ENCODE measurements at places on chromosomes 12 and 14.

GRCh38 chr12:51886021-51886710 is 1.7 kb upstream of the ANKRD33 start:
- H3K4me3 ChIP-seq: no peak overlapping the region
- H3K27ac ChIP-seq: peak overlapping the region; percentile 72
- H3K36me3 ChIP-seq: no peaks in the 10 kb centered on the region
- peaks cover 17% of the 10 kb centered on the region for H3K4me1 ChIP-seq
- peaks cover 21% of the 10 kb centered on the region for H3K27me3 ChIP-seq

- no peaks in the 10 kb centered on the region for H3K36me3 ChIP-seq
- H3K4me3 ChIP-seq: no peak overlapping the region
- H3K27me3 ChIP-seq: no peaks in the 10 kb centered on the region
- no peak overlapping the region for H3K27ac ChIP-seq
- H3K4me1 ChIP-seq: peaks cover 4% of the 10 kb centered on the region
Observed at GRCh38 chr14:85165094-85165493, 364.9 kb upstream of the FLRT2 start.

DNA sequence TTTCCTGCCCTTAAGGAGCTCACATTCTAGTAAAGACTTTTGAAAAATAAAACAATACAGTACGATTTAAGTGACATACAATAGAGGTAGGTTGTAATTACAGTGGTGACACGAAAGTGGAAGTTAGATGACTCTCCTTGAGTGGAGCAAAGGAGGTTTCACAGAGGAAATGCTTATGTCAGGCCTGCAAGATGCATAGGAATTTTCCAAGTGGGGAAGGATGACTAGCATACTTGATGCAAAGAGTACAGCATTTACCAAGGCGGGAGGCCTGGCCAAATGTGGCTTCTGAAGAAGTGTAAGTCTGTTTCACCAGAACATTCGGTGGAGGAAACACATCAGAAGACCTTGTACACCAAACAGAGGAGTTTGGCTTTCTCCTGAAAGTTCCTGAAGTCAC is 55.2 kb downstream of the ERO1A start:
- H3K27me3 ChIP-seq: no peaks in the 10 kb centered on the region
- H3K4me3 ChIP-seq: no peak overlapping the region
- H3K36me3 ChIP-seq: peaks cover 52% of the 10 kb centered on the region
- H3K4me1 ChIP-seq: no peaks in the 10 kb centered on the region
- no peak for DNase-seq

DNA sequence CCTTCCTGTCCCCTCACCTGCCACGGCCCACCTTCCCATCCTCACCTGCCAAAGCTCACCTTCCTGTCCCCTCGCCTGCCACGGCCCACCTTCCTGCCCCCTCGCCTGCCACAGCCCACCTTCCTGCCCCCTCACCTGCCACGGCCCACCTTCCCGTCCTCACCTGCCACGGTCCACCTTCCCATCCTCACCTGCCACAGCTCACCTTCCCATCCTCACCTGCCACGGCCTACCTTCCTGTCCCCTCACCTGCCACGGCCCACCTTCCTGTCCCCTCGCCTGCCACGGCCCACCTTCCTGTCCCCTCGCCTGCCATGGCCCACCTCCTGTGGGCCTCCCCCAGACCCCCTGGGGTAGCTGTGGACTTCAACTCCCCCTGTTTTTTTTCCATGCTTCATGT is 48.8 kb upstream of the GPR68 start:
- no peaks in the 10 kb centered on the region for H3K4me1 ChIP-seq
- H3K27ac ChIP-seq: peak overlapping the region; percentile 50
- H3K36me3 ChIP-seq: no peaks in the 10 kb centered on the region
- DNase-seq: no peak

- peaks cover 3% of the 10 kb centered on the region for H3K36me3 ChIP-seq
- H3K4me1 ChIP-seq: peaks cover 21% of the 10 kb centered on the region
- H3K27ac ChIP-seq: peak overlapping the region; percentile 71
- no peaks in the 10 kb centered on the region for H3K27me3 ChIP-seq
Observed at GRCh38 chr12:95693689-95694088, 96.9 kb downstream of the NTN4 start.

DNA sequence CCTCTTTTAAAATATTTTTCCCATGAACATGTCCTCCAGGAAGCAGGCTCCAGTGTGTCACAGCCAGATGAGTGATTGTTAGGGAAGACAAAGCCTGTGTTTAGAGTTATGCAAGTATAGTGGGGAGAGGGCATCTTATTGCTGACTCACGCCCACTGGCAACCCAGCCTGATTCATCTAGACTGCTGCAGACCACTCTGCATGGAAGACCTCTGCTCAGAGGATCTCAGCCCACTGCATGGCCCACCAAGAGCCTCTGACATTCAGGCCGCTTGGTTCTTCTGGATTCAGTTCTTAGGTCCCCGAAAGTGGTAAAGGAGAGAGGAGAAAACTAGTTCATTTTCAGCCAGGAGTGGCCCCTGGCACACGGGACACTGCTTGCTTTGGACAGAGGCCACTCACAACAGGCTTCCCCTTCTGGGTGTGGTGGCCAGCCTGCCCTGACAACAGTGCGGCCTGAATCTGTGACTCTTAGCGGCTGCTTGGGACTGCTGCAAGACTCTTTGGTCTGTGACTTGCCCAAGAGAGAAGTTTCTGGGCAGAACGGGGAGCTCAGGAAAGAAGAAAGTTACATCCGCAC is 266.3 kb downstream of the ZFP36L1 start:
- no peaks in the 10 kb centered on the region for H3K36me3 ChIP-seq
- no peak for DNase-seq
- H3K27ac ChIP-seq: peak overlapping the region; percentile 63
- peaks cover 47% of the 10 kb centered on the region for H3K4me1 ChIP-seq

DNA sequence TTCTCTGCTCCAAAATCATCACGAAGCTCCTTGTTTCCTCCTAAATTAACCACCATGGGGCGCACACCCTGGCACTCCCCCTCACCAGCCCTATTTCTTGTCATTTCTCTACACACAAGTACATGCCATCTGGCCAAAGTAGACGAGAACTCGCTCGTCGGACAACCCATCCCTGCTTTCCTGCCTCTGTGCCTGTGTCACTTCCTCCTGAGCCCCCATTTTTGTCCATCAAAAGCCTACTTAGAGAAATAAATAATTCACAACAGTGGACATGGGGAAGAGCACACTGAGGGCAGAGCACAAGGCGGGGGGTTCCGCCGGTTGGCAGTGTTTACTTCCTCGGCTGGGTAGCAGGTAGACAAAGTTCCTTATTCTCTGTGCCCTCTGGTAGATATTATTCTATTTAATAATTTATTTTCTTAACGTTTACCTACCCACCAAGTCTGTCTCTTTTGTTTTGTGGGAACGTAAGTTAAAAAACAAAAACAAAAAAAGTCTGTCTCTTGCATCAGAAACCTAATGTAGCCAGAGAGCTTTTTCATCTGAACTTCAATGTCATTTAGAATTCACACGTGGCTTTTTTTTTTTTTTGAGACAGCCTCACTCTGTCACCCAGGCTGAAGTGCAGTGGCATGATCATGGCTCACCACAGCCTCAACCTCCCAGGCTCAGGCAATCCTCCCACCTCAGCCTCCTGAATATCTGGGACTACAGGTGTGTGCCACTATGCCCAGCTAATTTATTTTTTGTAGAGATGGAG is 6.0 kb downstream of the VPS37B start:
- no peaks in the 10 kb centered on the region for H3K27me3 ChIP-seq
- H3K27ac ChIP-seq: peak overlapping the region; percentile 93

- DNase-seq: no peak
- no peaks in the 10 kb centered on the region for H3K27me3 ChIP-seq
- H3K4me3 ChIP-seq: no peak overlapping the region
- peaks cover 8% of the 10 kb centered on the region for H3K4me1 ChIP-seq
Observed at GRCh38 chr14:34853041-34853440, 22.1 kb downstream of the BAZ1A start.

DNA sequence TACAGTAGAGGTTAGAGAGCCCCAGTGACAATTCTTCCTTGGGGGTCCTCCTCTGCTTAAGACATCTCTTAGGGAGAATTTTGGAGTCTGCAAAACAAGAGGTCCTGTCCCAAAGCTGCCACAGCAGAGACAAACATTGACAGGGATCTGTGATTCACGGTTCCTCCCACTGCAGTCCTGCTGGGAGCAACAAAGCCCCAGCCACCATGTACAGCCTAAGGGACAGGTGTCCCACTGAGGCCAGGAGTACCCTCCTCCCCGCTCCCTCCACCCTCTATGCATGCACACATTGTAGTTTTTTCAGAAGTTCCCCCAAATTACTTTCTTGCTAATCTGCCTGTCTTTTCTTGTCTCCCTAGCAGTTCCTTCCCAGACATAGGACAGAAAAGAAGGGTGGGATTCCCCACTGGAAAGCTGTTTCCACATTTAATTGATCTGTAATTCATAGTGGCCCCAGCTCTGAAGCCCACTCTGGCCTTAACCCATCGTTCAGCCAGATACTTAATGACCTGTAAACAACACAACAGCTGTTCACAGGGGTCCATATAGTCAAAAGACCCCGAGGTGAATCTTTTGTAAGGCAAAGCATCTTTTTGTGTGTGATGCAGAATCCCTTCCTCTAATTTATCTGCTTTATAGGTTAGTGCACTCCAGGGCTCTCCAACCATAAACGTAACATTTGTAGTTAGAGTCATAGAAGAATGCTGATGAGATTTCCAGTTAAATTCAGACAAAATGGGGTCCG is 13.9 kb upstream of the PRICKLE1 start:
- DNase-seq: no peak
- no peaks in the 10 kb centered on the region for H3K36me3 ChIP-seq
- H3K4me3 ChIP-seq: no peak overlapping the region
- no peak overlapping the region for H3K27ac ChIP-seq
- no peaks in the 10 kb centered on the region for H3K27me3 ChIP-seq
- H3K4me1 ChIP-seq: no peaks in the 10 kb centered on the region

DNA sequence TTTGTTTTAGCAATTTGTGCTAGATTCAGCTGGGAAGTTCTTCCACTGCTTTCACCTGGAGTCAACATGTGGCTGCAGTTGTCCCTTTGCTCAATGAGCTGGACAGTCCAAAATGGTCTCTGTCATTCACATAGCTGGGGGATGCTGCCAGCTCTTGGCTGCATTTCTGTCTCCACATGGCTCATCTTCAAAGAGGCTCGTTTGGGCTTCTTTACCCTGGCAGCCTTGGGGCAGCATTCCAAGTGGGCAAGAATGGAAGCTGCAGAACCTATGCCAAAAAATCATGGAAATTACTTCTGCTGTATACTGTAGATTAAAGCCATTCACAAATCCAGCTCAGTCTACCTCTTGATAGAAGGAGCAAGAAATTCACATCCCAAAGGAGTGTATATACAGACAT is 199.1 kb downstream of the SLC5A8 start:
- no peaks in the 10 kb centered on the region for H3K4me1 ChIP-seq
- DNase-seq: no peak
- no peak overlapping the region for H3K27ac ChIP-seq
- no peaks in the 10 kb centered on the region for H3K36me3 ChIP-seq

- peak overlapping the region; percentile 14 for H3K4me3 ChIP-seq
- DNase-seq: no peak
- no peaks in the 10 kb centered on the region for H3K36me3 ChIP-seq
- H3K27me3 ChIP-seq: no peaks in the 10 kb centered on the region
- H3K4me1 ChIP-seq: peaks cover 9% of the 10 kb centered on the region
Observed at GRCh38 chr12:108629824-108630476, 3.7 kb downstream of the SELPLG start.

- peaks cover 14% of the 10 kb centered on the region for H3K27me3 ChIP-seq
- H3K27ac ChIP-seq: no peak overlapping the region
- H3K4me1 ChIP-seq: no peaks in the 10 kb centered on the region
- no peak overlapping the region for H3K4me3 ChIP-seq
- no peak for DNase-seq
Observed at GRCh38 chr12:32765906-32766305, 10.2 kb upstream of the YARS2 start.

DNA sequence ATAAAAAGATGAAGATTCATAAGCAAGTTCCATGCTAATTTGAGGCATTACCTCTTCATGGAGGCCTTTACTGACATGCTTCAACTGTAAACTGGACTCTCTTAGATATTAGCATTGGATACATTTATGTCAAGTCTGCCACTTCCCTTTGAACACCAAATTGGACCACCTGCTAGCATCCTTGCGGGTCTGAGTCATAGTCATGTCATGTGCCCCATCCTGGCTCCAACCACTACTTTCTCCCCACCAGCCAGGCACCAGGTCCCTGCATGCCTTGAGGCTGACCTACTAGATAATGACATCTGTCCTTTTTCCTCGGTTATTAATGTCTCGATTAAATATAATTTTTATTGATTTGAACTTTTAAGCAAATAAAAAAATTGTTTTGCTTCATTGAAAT is 32.9 kb upstream of the EEA1 start:
- no peaks in the 10 kb centered on the region for H3K36me3 ChIP-seq
- DNase-seq: no peak
- H3K27ac ChIP-seq: no peak overlapping the region
- no peak overlapping the region for H3K4me3 ChIP-seq
- H3K4me1 ChIP-seq: no peaks in the 10 kb centered on the region

DNA sequence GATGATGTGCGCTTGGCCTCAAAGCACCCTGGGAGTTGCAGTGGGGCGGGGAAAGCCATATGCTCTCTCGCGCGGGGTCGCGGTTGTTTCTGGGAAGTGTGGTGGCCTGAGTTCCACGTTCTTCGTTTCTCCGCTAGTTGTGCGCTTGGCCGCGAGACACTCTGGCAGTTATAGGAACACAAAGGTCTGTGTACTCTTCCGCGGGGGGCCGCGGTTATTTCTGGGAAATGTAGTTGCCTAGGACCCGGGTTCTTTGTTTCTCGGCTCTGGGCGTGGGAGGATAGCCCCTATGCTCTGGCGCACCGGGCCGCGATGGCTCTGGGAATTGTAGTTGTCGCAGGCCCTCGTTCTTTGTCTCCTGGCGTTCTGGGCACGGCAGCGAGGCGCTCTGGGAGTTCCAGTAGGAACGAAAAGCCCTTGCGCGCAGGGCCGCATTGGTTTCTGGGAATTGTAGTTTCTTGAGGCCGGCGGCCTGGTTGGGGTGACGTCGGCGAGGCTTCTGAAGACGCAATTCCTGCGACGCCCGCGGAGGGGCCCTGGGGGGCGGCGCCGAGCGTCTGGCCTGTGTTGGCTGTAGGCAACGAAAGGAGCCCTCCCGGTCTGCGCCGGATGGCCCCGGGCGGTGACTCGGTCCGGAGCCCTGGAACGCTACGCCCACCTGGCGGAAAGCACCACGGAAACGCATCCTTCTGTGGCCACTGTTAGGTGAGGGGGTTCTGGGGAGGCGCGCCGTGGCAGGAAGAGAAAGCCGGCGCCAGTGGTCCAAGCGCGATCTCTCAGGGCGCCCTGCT is at the start of gene ZNF140:
ZNF140 (plus strand) TSS at position 556 of the 791 bp plus-strand sequence. CDS start 398 bp downstream, outside the sequence.
- DNase-seq: peak; percentile 96
- peaks cover 45% of the 10 kb centered on the region for H3K36me3 ChIP-seq
- H3K4me3 ChIP-seq: peak within 1 kb of the TSS; percentile 76
- no peaks in the 10 kb centered on the region for H3K27me3 ChIP-seq
- peaks cover 28% of the 10 kb centered on the region for H3K4me1 ChIP-seq

- DNase-seq: no peak
- no peak overlapping the region for H3K4me3 ChIP-seq
- H3K4me1 ChIP-seq: no peaks in the 10 kb centered on the region
- no peak overlapping the region for H3K27ac ChIP-seq
- H3K36me3 ChIP-seq: no peaks in the 10 kb centered on the region
Observed at GRCh38 chr12:24281341-24281740, 331.9 kb upstream of the SOX5 start.

- H3K36me3 ChIP-seq: no peaks in the 10 kb centered on the region
- DNase-seq: no peak
- H3K4me1 ChIP-seq: no peaks in the 10 kb centered on the region
- H3K27me3 ChIP-seq: no peaks in the 10 kb centered on the region
- no peak overlapping the region for H3K27ac ChIP-seq
- no peak overlapping the region for H3K4me3 ChIP-seq
Observed at GRCh38 chr12:11085419-11085818, 6.7 kb downstream of the TAS2R43 start.

GRCh38 chr14:102078831-102079699 is 7.8 kb downstream of the HSP90AA1 start:
- peaks cover 64% of the 10 kb centered on the region for H3K36me3 ChIP-seq
- no peak for DNase-seq
- no peak overlapping the region for H3K4me3 ChIP-seq
- no peaks in the 10 kb centered on the region for H3K27me3 ChIP-seq
- H3K4me1 ChIP-seq: peaks cover 26% of the 10 kb centered on the region
- no peak overlapping the region for H3K27ac ChIP-seq

Measured in left ventricle myocardium inferior (tissue), 1 donor.